Activated CD8-positive, alpha-beta memory T cell treated with anti-CD3 and anti-CD28 coated beads for 48 hours (primary cell): ENCODE measurements at places on chromosomes 7 and 10.

DNA sequence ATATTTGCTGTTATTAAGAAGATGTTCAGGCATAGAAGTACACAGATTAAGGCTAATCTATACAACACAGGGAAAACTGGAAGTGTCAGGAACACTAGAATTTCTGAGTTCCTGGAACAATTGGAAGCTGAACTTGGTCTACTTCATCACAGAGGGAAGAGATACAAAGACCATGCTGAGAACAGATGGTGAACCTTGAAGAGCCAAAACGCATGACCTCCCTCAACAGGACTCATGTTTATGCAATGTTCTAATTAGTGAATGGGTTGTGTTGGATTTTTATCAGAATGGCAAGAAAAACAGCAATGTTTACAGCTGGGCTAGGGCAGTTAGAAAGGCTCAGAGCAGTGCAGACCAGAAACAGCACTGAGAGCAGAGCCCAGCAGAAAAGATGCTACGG is 94.9 kb downstream of the SFMBT2 start:
- DNase-seq: no peak

GRCh38 chr10:87500646-87501048 is 4.0 kb upstream of the MINPP1 start:
- DNase-seq: no peak

DNA sequence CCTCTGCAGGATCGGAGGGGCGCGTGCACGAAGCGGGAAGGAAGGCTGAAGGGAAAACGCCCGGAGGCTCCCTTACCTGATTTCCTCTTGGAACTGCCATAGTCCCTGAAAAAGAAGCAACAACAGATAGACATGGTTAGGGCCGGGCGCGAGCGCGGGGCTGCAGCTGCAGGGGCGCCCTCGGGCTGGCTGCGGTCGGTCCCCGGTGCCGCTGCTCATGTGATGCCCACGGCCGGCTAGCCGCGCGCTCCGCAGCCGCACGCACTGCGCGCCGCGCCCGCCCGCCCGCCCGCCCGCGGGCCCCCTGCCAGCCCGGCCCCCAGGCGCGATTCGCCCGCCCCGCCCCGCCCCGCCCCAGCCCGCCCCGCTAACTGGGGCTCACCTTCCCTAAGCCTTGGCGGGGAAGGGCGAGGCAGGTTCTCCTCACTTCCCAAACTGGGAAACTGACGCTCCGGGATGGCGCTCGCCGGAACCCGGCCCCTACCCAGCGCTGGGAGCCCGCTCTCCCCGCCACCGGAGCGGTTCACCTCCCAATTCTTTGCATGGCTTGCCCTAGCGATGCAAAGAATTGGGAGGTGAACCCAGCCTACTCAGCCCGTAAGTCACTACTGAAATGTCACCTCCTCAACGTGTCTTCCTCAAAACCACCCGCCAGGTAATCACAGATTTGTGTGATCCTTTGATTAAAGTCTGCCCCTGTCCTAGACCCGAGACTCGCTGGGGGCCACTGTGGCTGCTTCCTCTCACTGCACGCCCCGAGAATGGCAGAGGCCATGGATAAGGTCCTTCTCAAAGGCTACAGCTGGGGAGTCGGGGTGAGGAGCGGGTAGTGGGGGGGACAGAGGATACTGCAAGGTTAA is 162.2 kb downstream of the SH3PXD2A start:
- DNase-seq: no peak

GRCh38 chr10:102316421-102316820 is 71.1 kb downstream of the GBF1 start:
- DNase-seq: no peak
